ENCODE measurements at places on chromosomes 13 and 19. TPM values are rescaled to one million over a fixed set of nuclear protein-coding genes. Genes with fewer than 3 reads are reported as not detected.
A peak's percentile ranks its signal among the peaks of the same experiment; 100 is the strongest.

DNA sequence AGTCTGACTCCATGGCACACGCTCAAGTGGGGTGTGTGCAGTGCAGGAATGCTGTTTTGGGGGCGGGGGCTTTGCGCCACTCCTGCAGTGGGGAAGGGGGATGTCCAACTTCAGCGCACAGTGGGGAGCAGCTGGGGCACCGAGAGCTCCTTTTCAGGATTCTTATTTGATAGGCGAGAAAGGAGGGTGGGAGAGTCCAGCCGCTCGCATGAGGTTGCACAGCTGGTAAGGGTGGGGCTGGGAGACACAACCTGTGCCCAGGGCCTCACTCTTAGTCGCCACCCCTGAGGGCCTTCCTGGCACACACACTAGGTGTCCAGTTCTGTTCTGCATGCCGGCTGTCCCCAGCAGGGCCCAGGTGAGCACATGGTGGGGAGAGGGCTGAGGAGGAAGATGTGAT is 190.8 kb downstream of the UQCRFS1 start:
- DNase-seq: no peak

GRCh38 chr19:29881386-29881785 is 60.7 kb upstream of the URI1 start:
- DNase-seq: no peak

GRCh38 chr19:47109541-47110375 is 3.8 kb downstream of the ZC3H4 start:
- no peak for DNase-seq

- no peak for DNase-seq
These were observed 270.5 kb downstream of the GPC6 start for GRCh38 chr13:93496985-93497673.

GRCh38 chr19:8832132-8833021 is at the start of the genes MBD3L1 and ZNF558:
MBD3L1 (plus strand) TSS chr19:8832377; CDS start chr19:8842679, 10,302 bp downstream.
ZNF558 (minus strand) TSS chr19:8832304; CDS start chr19:8822659, 9,645 bp downstream.
- DNase-seq: peak; percentile 93

Gene ATP12A
- 0.30 TPM for total RNA-seq

Gene ODAD3
- 0.52 TPM for total RNA-seq

Gene PSG11
- total RNA-seq: not detected

Gene IFNL1
- total RNA-seq: not detected

Gene ZNF100
- total RNA-seq: 8.5 TPM

Measured in HCT116 (cell line).